ENCODE measurements at places on chromosomes 3 and 15.

- DNase-seq, result no peak
Measured at GRCh38 chr15:79602731-79603130, 170.6 kb downstream of the MINAR1 start.

- DNase-seq, result no peak
Measured at GRCh38 chr15:42933886-42934667, 13.5 kb upstream of the TTBK2 start.

DNA sequence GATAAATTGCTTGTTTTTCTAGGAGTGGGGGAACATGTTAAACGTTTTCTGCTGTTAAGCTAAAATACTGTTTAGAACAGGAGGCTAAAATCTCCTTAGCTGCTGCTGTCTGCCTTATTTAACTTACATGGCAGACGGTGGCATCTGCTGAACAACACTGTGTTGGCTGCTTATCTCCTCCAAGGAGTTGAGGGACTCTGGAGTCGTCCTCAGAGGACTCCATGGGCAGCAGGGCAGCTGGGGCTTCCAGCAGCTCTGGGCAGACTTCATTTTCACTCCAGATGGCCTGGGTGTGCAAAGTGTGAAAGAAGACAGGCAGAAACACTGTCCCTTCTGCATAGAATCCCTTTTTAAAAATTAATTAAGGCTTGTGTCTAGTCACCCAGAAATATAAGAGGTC, 52.9 kb upstream of the NUDT16 start:
- no peak for DNase-seq

GRCh38 chr15:50377867-50378751, 23.1 kb upstream of the GABPB1 start:
- no peak for DNase-seq

- no peak for DNase-seq
Measured at GRCh38 chr15:39315206-39315850, 265.6 kb upstream of the THBS1 start.

DNA sequence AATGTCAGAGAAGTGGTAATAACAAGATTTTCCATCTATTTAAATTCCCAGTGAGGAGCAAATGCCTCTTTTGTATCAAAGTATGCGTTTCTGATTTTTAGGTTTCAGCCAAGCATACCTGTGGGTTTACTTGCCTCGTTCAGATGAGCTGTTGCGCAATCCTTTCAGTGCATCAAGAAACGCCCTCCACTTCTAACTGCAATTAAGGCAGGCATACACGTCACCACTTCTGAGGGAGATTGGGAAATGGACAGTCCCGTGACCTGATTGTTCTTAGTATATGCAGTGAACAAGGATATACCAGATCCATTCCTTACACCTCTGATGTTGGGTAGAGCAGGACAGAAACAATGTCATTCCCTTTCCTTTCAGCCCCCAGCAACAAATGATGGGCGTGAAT, 219.0 kb downstream of the ITPR1 start:
- no peak for DNase-seq

DNA sequence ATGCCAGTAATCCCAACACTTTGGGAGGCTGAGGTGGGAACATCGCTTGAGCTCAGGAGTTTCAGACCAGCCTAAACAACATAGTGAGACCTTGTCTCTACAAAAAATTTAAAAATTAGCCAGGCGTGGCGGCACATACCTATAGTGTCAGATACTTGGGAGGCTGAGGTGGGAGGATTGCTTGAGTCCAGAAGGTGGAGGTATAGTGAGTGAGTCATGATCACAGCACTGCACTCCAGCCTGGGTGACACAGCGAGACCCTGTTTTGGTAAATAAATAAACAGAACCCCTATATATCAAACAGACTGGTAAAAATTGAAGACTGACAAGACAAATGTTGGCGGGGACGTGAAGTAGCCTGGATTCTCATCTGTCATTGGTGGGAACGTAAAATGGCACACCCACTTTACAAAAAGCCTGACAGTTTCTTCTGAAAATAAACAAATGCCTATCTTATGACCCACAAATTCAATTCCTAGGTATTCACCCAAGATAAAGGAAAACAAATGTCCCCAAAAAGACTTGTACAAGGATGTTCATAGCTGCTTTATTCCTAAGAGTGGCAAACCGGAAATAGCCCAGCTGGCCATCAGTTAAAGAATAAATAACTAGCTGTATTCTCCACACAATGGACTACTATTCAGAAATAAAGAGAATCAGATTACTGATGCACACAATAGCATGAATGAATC, 47.0 kb upstream of the GK5 start:
- DNase-seq, result no peak

- no peak for DNase-seq
Measured at GRCh38 chr15:75796321-75796720, 46.9 kb upstream of the UBE2Q2 start.

DNA sequence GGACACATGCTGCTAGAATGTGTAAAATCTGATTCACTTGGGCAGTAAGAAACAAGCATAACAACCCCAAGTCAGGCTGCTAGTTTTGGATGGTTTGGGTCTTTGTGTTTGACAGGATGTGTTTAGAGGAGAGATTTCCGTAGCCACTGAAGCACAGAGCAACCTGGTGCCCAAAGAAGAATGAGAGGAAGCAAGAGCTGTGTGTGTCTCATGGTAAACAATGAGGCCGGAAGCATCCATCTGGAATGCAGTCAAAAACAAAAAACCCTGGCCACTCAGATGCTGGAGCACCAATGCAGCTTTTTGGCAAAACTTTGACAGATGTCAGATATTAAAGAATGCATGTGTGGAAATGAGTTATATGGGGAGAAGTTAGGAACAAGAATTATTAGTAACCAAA, 39.4 kb upstream of the SNRK start:
- no peak for DNase-seq

- no peak for DNase-seq
Measured at GRCh38 chr3:162170581-162170980, 674.0 kb downstream of the OTOL1 start.

DNA sequence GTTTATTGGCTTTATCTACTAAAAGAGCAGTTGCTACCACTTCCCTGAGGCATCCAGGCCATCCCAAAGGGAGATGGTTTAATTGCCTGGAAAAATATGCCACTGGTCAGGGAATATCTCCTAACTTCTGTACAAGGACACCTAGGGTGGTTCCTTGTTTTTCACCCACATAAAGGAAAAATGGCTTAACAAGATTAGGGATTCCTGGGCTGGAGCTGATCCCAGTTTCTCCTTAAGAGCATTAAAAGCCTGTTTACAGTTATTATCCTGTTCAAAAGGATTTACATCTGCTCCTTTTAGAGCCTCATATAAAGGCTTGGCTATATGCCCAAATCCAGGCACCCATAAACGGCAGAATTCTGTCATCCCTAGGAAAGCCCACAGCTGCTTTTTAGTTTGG, 70.2 kb upstream of the WNT7A start:
- DNase-seq, result no peak

GRCh38 chr15:78374436-78375393, 34.6 kb downstream of the CRABP1 start:
- no peak for DNase-seq

GRCh38 chr3:7713724-7714123, 787.9 kb upstream of the LMCD1 start:
- no peak for DNase-seq

DNA sequence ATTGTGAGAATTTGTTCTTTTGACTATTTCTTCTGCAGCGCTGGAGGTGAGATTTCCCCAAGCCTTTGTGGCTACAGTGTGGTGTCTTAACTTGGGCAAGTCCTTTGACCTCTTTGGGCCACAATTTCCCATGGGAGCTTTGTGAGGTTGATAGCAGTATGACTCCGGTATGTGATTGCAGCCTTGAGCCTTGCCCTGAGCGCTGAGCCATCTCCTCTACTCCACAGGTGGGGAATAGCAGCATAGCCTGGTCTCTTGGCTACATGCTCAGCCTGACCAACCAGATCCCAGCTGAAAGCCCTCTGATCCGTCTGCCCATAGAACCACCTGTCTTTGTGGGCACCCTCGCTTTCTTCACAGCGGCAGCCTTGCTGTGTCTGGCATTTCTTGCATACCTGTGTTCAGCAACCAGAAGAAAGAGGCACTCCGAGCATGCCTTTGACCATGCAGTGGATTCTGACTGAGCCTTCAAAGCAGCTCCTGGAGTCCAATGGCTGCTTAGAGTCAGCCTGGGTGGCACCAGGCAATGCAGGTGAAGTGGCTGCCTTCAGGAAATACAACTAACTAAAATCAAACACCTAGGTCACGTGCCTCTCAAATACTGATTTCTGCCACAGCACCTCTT, 30.0 kb upstream of the RPL14 start:
- no peak for DNase-seq

- no peak for DNase-seq
Measured at GRCh38 chr3:102123590-102124190, 274.4 kb downstream of the NFKBIZ start.

DNA sequence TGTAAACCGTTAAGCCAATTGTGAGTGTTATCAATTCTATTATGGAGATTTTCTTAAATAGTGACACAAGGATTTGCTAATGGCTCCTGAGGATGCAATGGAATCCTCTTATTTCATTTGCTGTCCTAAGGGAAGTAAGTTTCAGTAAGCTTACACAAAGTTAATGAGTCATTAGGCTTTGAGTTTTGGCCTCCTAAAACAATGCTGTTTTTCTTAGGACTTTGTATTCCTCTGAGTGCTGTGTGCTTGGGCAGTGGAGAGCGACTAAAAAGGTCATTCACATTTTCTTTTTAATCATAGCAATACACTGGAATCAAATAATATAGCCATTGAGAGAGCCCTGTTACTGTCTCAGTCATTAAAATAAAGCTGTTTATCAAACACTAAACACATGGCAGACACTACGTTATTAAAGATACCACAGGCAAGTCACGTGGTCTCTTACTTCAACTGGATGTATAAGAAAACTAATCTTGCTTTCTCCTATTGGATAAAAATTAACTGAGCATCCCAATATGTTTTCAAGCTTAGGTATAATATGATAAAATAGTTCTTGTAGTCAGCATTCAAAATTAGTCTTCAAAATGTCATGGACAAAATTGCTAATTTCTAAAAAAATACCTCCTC, 290.8 kb downstream of the NLGN1 start:
- no peak for DNase-seq

DNA sequence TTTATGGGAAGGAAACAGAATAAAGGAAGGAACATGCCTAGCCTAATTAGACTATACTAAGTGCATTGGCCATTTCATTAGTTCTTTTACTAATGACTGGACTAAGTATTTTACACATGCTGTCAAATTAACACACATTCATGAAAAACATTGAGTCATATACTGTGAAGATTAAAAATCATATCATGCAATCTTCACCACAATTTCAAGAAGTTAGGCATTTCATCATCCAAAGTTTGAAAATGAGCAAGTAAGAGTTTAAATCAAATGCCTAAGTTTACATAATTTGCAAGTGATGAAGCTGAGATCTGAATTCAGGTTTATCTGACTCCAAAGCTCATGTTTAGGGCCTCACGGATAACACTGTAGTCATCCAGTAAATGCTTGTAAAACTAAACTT, 601.0 kb downstream of the PDCD6IP start:
- no peak for DNase-seq

DNA sequence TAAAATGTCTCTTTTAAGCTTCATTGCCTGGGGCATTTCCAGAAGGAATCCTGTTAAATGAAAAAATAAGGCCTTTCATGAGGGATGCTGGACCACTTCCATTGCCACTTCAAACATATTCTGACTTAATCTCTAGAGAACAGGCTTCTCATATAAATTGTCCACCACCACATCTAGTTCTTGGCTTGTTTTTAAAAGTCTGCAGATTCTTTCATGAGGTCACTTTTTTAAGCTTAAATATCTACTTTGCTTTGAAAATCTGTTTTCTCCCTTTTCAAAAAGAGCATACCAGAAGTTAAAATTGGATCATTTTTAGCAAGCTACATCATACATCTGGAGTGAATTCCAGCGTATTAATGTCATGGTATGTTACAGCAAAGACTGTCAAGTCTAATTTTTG, 131.6 kb downstream of the C3orf70 start:
- no peak for DNase-seq

DNA sequence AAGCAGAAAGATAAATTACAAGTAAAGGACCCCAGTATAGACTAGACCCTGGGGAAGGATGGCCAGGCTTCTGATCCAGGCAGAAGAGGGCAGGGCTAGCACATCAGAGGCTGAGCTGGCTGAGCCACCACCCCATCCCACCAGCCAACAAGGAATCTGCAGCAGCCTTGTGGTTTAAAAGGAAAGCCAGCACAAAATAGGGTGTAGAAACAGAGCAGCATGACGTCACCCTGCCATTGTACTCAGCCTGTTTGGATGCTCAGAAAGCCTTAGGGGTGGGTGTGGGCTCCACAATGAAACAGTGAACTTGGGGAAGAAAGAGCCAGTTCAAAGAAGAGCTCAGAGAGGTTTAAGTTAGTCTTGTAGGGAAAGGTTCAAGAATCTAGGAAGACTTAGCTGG, 28.2 kb downstream of the DUOX1 start:
- DNase-seq, result no peak

DNA sequence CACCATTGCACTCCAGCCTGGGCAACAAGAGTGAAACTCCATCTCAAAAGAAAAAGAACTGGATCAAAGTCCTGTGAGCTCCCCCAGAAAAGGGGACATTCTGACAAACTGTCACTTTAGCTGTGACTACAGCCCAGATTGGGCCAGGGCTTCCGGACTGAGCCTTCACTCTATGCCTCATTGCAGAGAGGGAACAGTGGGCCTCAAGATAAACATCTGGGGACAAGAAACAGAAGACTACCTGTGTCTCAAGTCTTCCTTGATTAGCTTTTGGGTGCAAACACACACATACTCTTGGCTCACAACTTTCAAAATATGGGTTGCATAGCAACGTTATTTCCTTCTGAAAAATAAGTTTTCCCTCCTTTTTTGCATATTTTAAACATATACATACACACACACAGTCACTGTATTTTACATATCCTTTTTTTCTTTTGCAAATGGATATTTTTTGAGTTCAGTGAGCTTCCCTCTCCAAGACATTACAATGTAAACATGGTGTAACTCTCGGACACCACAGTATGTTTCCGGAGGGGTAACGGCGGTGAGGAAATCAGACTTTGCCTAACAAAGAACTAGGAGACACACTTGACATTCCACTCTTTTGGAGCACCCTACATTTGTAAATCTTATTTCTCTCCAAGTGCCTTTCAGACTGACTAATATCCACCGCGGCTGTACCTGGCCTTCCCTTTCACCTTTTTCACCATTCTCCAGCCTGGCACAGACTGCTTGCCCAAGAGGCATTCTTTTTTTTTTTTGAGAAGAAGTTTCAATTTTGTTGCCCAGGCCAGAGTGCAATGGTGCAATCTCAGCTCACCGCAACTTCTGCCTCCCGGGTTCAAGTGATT, 3.5 kb downstream of the TKT start:
- no peak for DNase-seq

GRCh38 chr3:25542492-25543039, 114.5 kb downstream of the RARB start:
- DNase-seq, result no peak

GRCh38 chr3:151878465-151878864, 5.0 kb downstream of the SUCNR1 start:
- DNase-seq, result no peak

- no peak for DNase-seq
Measured at GRCh38 chr3:47422743-47423142, 41.9 kb downstream of the PTPN23 start.

GRCh38 chr3:27208961-27209616, 160.1 kb downstream of the NEK10 start:
- no peak for DNase-seq

Data from stimulated activated naive CD8-positive, alpha-beta T cell treated with anti-CD3 and anti-CD28 coated beads, Interleukin-15, amount 100 ng/mL, for 72 hours (primary cell).